ENCODE measurements at places on chromosomes 12 and 14.

DNA sequence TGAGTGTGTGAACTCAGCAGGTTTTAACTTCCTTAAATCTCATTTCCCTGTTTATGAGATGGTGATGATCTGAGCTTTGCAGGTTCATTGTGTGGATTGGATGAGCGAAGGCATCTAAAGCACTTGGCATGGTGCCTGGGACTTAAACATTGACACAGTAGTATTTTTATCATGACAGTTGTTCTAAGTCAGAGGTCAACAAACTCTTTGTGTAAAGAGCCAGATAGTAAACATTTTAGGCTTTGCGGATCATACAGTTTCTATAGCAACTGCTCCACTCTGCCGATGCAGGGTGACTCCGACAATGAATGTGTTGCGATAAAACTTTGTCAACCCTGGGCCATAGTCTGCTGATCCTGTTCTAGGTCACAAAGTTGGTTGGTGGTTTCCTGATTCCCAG lies 25.2 kb downstream of the SLC24A4 start:
- DNase-seq = no peak

DNA sequence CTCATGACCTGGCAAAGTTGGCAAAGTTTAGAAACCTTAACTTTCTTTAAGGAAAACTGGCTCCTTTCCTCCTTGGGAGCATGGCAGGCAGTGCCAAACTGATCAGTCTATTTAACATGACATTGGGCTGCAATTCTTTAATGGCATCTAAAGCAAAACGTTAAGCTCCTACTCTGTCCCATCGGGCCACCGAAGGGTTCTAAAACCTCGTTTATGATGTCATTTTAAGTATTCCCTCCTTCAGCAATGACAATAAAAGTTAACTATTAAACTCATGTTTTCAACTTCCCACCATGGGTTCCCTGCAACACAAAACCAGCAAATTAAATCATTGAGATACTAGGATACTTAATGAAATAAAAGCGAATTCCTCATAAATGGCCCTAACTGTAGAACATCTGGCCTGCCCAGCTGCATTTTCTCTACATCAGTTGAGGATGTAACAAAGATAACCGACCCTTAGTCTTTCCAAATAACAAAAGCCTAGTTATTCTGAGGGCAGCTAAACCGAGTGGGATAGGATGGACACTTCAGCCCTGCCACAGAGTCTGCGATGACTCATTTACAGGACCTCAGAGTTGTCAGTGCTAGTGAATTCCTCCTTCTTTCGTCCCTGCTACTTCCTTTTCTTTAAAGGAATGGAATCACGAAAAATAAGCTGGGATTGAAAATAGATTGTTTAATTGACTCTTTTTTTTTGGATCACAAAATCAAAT lies 34.5 kb upstream of the RIC8B start:
- no peak for DNase-seq

- no peak for DNase-seq
Measured at GRCh38 chr12:89349814-89350213, 2.5 kb downstream of the DUSP6 start.

GRCh38 chr12:42923583-42923982 lies 334.0 kb upstream of the PRICKLE1 start:
- DNase-seq = no peak

GRCh38 chr12:60168441-60168840 lies 572.6 kb downstream of the SLC16A7 start:
- DNase-seq = no peak

DNA sequence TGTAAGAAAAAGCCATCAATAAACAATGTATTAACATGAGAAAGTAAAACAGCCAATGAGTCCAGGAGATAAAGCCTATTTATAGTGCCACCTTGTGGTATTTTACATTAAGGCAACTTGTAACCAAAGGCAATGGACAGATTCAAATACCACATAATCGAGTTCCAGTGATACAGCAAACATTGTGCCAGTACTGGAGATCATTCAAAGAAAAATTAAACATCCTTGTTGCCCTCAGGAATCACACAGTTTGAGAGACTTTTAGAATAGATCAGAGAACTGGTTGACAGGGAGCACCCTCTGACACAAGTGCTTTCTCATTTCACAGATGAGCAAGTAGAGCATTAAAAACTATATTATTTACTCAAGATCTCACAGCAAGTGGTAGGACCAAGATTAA lies 98.1 kb downstream of the DDHD1 start:
- DNase-seq = peak; percentile 59

- DNase-seq = no peak
Measured at GRCh38 chr12:57780284-57780897, 2.2 kb upstream of the TSFM start.

DNA sequence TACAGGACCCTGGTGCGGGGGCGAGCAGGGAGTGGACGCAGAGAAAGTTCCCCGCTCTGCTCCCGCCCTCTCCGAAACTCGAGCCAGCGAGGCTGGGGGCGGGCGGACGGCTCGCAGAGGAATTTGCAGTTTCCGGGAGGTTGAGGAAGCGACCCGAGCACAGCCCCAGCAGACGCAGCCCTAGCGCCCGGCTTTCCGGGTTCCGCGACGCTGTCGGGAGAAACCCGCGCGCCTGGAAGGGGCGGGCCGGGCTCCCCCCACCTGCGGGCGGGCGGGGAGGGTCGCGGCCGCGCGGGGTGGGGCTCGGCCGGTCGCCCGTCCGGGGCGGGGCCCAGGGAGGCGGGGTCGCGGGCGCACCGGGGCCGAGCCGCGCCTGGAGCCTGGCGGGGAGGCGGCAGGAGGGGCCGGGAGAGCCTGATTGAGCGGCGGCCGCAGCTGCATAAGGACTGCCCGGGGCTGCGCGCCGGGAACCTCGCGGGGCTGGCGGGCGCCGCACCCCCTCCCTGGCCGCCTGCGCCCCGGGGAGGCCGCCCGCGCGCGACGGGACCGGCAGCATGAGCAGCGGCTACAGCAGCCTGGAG lies at the start of gene RASSF3:
Gene RASSF3 (plus strand): TSS at position 417 of the 581 bp plus-strand sequence. CDS start 138 bp downstream, at position 555.
- peak; percentile 89 for DNase-seq

- no peak for DNase-seq
Measured at GRCh38 chr14:85701763-85702162, 171.8 kb downstream of the FLRT2 start.

DNA sequence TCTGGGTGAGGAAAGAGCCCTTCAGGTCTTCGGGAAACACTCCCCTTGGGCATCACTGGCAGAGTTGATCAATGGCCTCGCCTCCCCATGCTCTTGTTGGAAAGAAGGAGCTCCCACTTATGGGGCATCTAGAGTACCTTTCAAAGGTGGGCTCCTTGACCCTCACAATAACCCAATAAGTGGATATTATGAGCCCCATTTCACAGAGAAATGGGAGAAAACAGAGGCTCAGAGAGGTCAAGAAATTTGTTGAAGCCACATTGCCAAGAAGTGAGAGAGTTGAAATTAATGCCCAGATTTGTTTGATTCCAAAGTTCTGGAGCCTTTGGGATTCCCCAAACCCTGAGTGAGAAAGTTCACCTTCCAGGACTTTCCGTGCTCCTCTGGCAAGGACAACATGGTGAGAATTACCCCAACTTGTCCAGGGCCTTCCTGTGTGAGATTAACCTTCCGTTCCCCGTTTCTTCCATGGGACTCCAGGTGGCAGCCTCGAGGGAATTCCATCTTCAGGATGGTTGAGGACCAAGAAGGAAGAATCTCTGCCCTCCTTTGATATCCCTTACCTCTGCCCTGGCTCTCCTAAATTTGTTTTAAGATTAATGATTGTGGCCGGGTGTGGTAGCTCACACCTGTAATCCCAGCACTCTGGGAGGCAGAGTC lies 7.5 kb upstream of the CHD4 start:
- DNase-seq = no peak

DNA sequence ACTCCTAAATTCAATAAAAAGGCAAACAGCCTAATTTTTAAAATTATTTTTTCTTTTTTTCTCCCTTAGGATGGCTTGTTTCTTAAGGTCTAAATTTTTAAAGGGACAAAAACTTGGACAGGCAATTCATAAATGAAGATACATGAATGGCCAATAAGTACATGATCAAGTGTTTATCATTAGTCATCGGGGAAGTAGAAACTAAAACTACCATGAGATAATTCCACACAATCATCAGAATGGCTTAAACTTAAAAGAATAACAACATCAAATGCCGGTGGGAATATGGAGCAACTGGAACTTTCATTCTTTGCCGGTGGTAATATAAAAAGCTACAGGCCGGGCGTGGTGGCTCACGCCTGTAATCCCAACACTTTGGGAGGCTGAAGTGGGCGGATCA lies 29.1 kb downstream of the MOK start:
- no peak for DNase-seq

DNA sequence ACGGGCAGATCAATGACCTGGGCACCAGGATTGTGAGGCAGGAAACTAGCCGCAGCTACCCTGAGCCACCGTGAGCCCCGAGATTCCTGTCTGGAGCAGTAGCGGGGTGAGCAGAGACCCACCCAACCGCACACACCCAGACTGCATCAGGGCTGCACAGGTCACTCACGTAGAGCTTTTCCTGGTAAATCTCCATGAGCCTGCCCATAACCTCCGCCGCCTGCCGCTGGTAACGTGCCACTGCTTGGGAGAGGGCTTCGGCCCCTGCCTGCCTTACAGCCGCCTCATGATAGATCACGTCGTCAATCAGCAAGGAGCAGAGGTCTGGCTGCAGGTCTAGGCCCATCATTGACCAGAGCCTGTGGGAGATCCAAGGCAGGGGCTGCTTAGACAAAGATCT lies 38.5 kb upstream of the RAB35 start:
- no peak for DNase-seq

GRCh38 chr14:57168138-57168679 lies 100.5 kb downstream of the EXOC5 start:
- no peak for DNase-seq

DNA sequence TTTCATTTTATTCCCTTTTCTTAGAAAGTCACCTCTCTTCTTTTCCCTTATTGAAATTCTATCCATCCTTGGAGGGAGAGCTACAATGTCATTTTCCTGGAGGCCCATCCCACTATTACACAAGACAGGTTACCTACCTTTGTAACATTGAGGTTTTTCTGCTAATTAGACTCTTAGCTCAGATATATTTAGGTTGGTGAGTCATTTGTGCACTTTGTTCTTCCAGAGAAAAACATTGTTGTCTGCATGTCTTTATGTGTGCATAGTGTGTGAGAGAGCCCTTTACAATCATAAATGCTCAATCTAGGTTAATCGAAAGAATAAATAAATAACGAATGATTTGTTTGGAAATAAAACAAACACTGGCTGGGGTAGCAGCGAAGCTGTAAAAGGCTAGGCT lies 191.8 kb downstream of the DACT1 start:
- DNase-seq = no peak

DNA sequence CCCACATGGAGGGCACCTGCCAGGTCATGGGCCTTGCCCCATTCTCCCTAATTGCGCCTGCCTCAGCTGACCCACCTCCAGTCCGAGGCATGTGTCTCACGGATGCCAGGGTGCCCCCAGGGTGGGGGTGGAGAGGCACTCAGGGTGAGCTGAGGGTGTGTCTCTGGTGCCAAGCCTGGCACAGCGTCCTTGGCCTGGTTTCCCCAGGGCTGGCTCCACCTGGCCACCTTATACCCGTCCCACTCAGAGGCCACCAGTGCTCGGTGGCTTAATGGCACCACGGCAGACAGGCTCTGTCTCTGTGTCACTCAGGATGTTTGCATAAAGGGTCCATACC lies 33.6 kb upstream of the TDRD9 start:
- no peak for DNase-seq
